ENCODE measurements at places on chromosomes 16 and 17. TPM values are rescaled to one million over a fixed set of nuclear protein-coding genes. Genes with fewer than 3 reads are reported as not detected.

GRCh38 chr16:80710918-80711317 lies 93.5 kb downstream of the CDYL2 start:
- DNase-seq, result no peak

DNA sequence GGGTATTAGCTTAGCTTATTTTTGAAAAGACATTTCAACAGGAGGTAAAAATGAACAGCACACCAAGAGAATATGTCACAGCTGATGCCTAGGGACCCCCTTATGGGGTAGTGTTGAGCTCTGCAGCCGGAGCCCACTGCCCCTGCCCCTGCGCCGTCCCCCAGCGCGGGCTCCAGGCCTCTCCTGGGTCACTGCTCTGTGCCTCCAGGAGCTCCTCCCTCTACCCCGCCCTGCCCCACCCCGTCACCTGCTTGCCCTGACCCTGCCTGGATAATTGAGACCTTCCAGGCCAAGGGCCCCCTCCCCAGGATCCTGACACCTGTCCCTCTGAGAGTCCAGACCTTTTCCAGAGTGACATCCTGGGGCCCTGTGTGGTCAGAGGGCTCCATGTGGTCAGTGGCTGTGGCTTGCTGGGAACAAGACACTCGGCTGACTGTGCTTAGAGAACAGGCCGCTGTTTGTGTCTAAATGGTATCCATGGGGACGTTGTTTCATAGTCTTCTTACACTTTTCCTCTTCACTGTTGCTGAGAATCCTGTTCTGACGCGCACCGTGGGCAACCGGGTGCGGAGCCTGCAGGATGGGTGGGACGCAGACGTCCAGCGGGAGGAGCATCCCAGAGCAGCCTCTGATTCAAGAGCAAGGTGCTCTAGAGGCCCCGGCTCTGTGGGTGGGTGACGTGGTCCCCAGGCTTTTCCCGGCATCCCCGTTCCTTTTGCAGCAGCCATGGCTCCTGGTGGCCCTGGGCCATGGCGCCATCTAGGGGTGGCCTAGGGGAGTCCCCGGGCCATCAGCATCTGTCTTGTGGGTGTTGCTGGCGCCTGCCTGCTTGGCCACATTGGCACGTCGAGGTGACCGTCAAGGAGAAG lies 20.0 kb upstream of the WFIKKN1 start:
- no peak for DNase-seq

GRCh38 chr17:44850025-44850424 lies 2.3 kb downstream of the HIGD1B start:
- no peak for DNase-seq

DNA sequence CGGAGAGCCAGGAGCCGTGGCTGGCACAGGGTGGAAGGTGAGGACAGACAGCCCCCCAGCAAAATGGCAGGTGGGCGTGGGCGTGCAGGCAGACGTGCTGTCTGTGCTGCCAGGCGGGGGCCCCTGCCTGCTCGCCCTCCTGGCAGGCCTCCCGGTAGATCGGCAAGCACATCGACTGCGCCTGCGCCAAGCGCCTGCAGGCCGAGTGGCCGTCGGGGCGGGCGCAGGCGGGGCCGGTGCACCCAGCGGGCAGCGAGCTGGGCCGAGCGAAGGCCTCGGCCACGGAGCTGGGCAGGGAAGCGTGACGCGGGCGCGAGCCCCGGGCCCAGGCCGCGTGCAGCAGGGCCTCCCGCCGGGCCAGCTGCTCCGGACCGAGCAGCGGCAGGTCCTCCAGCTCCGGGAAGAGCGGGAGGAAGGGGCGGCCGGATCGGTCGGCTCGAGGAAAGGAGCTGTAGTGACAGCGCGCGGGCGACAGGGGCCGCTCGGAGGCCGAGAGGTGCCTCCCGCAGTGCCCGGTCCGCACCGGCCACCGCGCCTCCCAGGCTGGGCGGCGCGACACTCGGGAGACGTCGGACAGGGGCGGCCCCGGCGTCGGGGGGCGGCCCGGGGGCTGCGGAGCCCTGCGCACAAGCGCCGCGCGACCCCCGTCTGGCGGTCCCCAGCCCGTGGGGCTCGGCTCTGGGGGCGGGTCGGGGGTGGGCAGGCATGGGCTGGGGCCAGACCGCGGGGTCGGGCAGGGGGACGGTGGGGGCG lies 16.9 kb downstream of the GRIN2C start:
- no peak for DNase-seq

- DNase-seq, result no peak
These were observed 169.6 kb upstream of the GSE1 start for GRCh38 chr16:85443531-85443930.

GRCh38 chr17:2302778-2303203 lies 794 bp downstream of the SMG6 start:
- DNase-seq, result no peak

GRCh38 chr17:78896091-78896833 lies 6.7 kb downstream of the CEP295NL start:
- no peak for DNase-seq

DNA sequence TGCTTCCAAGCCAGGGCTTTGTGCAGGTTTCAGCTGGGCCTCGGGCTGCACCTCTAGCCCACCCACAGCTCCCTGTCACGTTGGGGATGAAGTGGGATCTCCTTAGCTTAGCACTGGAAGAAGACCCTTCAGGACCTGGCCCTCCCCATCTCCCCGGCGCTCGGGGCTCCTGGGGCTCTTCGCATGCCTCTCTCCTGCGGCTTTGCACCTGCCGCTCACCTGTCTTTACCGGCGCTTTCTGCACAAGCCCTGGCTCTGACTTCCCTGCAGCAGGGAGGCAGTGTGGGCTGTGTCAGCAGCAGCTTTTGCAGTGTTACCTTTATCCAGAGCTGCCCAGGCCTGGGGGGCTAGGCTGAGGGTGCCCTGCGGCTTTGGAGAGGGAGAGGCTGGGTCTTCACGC lies 52.3 kb downstream of the NT5M start:
- DNase-seq, result no peak

- DNase-seq, result no peak
These were observed 18.1 kb downstream of the SPNS2 start for GRCh38 chr17:4516735-4517134.

GRCh38 chr17:83053021-83053681 lies 26.3 kb upstream of the METRNL start:
- no peak for DNase-seq

DNA sequence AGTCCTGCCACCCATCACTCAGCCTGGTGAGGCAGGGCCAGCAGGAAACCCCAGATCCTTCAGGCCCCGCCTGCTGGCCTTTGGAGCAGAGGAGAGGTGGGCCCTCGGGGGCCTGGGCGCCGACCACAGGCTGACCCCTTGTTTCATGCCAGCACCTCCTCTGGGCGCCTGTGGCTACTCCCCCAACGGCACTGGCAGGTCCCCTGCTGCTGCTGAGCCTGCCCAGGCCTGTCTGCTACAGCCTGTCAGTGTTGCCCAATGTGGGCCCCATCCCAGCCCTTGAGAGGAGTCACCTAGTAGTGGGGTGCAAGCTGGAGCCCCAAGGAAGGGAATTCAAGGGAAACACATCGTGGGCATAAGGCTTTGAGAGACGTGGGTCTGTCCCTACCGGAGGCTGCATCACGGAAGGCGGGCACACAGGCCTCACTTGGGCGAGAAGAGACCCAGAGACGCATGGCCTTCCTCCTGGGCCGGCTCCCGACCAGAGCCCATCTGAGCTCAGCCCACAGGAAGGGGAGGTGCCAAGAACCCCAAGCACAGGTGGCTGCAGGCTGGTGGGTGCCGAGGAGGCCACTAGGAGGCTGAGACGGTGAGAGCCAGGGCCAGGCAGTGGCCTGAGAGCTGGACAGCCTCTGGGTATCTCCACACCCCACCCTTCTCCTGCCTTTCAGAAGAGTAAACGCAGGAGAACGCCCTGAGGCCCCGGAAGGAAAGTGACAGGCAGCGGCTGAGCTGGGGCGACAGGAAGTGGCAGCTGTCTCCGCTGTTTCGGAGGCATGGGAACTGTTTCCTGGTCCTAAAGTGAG lies 8.0 kb upstream of the FASN start:
- no peak for DNase-seq

DNA sequence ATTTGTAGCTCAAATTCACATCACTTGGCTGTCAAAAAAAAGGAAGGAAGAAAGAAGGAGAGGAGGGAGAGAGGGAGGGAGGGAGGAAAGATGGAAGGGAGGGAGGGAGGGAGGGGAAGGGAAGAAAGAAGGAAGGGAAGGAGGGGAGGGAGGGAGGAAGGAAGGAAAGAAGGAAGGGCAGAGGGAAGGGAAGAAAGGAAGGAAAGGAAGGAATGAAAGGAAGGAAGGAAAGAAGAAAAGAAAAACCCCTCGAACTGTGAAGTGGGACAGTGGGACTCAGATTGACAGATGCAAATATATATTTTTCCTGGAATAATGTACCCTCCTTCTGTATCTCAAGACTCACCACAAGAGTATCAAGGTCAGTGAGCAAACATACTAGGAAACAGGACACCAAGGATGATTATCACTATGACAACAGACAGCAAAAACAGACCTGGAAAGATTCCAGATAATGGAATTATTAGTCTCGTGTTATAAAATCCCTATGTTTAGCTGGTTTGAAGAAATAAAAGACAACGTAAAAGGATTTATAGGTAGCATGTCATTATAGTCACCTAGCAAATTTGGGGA lies 24.2 kb upstream of the ABCA3 start:
- no peak for DNase-seq

The GIT1 gene
- 89.8 TPM for total RNA-seq

The TENT4B gene
- total RNA-seq, result 10.9 TPM

The CACNG1 gene
- not detected for total RNA-seq

The FZD2 gene
- 8.1 TPM for total RNA-seq

The TMC5 gene
- 0.33 TPM for total RNA-seq

The FBF1 gene
- total RNA-seq, result 7.3 TPM
